ENCODE measurements at places on chromosomes 13 and 19.

GRCh38 chr19:2391118-2391725, 31.2 kb downstream of the TMPRSS9 start:
- peak; percentile 66 for DNase-seq

- DNase-seq: no peak
Observed at GRCh38 chr13:49246850-49247642, 679 bp upstream of the CDADC1 start.

GRCh38 chr13:60370343-60370742, 26.7 kb upstream of the TDRD3 start:
- DNase-seq: no peak

- no peak for DNase-seq
Observed at GRCh38 chr13:84032116-84032515, 149.8 kb upstream of the SLITRK1 start.

DNA sequence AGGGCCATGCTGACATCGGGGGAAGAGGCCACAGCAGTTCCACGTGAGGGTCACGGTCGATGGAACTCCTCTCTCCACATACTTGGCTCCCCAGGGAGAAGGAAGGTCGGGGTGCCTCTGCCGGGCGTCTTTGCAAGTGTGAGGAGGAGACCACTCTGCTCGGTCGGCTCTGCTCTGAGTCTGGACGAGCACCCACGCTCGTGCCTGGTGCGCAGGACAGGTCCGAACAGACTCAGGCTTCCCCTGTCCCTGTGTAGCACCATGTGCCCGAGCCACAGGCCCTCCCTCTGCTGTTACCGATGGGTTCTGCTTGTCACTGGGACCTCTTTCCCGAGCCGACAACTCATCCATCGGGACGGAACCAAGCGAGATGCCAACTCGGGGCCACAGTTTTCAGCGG, 35.1 kb downstream of the TMEM255B start:
- no peak for DNase-seq

- DNase-seq: no peak
Observed at GRCh38 chr19:18846862-18847548, 15.2 kb downstream of the UPF1 start.

DNA sequence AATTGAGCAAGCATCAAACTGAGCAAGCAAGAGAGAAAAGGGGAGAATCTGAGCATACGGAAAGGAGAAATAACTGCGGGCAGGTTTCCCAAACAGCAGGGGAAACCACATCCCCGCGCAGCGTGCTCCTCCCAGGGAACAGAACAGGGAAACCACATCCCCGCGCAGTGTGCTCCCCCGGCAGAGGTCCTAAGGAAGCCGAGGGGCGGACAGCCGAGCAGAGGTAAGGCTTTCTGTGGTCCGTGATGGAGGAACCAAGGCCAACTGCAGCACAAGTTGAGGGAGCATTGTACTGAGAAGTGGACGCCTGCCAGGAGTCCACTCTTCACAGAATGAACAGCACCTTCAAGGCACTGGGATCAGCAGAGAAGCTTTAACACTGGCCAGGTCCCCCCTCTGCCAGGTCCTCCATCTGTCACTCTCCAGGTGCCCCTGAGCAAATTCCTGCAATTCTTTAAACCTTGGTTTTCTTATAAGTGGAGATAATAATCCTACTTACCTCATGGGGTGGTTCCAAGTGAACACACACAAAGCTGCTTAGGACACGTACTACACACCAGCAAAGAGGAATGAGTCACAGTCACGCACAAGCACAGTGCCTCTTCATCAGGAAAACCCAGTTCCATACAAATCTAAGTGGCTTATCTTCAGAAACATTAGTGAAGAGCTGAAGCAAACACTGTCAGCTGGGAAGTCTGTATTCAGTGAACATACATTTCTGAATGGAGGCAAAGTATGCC, 23.0 kb upstream of the LAMP1 start:
- DNase-seq: no peak

DNA sequence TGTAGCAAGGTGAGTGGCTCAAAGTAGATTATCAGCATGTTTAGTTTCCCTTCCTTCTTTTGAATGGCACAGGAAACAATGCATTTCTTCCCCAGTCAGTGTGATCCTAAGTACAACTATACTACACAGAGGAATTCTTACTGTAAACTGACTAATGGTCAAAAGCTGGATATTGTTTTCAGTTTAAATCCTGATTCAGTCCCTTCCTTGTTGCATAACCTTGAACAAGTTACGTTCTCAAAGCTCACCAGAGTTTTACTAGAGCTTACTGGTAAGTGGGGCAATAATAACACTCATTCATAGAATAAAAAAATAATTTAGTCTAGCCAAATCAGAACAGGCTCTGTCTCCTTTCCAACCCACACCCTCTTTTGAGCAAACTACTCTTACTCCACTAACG, 180.1 kb downstream of the POSTN start:
- DNase-seq: no peak

GRCh38 chr19:38233740-38234251, 9.8 kb upstream of the DPF1 start:
- peak; percentile 62 for DNase-seq

- no peak for DNase-seq
Observed at GRCh38 chr19:39497996-39498797, 550 bp upstream of the DLL3 start.

GRCh38 chr19:6690160-6690885, 20.4 kb upstream of the TNFSF14 start:
- no peak for DNase-seq

DNA sequence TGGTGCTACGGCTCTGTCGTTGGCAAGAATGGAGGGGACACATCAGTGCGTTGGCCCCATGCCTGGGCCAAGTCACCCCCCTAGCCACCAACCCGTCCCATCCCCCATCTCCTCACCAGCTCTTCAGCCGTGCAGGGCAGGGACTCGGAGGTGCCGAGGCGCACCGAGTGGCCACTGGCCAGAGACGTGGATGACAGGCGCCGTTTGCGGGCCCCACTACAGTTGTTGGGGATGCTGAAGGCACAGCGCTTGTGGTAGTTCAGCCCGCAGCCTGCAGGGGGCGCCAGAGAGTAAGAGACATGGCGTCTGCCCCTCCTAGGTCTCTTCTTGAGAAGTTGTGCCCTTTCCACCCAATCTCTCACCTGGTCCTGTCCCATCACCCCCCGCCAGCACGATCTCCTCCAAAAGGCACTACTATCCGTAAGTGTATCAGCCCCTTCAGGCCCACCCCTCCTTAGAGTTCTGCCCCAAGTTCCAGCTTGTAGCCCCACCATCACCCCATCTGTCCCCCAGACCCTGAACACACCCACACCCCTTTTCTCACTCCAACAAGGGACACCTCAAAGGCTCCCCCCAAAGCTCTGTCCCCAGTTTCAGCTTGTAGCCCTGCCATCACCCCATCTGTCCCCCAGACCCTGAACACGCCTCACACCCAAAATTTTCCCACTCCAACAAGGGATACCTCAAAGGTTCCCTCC, 12.4 kb downstream of the PRKD2 start:
- no peak for DNase-seq

DNA sequence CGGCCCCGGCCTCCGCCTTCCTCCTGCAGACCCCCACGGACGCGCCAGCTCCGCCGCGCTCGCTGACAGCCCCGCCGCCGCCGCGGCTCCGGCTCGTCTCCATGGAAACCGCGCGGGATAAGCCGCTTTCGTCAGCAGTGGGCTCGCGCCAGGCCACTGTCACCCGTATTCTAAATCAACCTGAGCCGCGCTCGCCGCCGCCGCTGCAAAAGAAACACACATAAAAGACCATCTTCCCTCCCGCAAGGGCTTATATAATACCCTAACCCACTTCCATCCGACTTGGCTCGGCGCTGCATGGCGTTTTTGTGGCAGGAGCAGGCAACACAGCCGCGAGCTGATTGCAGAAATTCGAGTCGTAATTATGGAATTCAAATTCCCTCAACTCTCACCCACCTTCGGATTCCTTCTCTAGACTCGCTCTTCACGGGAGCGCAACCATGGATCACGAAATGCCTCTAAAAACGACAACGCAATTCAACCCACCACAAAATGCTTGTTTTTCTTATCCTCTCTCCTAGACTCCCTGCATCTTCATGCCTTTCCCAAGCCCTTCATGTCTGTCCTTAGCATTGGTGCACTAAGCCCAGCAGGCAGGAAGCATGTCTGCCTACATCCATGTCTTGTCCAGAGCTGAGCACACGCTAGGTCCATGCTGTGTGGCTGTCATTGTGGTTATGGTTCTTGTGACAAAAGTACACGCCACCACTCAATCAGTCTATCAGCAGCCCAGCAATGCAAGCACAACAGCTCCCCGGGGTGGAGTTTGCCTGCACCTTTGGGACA, at the start of gene AMER2:
Gene AMER2, minus strand, starts transcription at position 772 of the 786 bp plus-strand sequence. Its CDS starts 669 bp downstream, at position 103.
- no peak for DNase-seq

- no peak for DNase-seq
Observed at GRCh38 chr13:76489274-76489673, 396.9 kb downstream of the KCTD12 start.

- DNase-seq: no peak
Observed at GRCh38 chr19:46529622-46530451, 34.2 kb upstream of the PNMA8B start.

- no peak for DNase-seq
Observed at GRCh38 chr13:111201304-111201940, 86.3 kb downstream of the ARHGEF7 start.

GRCh38 chr13:102536695-102537485, 59.9 kb upstream of the TPP2 start:
- DNase-seq: no peak

DNA sequence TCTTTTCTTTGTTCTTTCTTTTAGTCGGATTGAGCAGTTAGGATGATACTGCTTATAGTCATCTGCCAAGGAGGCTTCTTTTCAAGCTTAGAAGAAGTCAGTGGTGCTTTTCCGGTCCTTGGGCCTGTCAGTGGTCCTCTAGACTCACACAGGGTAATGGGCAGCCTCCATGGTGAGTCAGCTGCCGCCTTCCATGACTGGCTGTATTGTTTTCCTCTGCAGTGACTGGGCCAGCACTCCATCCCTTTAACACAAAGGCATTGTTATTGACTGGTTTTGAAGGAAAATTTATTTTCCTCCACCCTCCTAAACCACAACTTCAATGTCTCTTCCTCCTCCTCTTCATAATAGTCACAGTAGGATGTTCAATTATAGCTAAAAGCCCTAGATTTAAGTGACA, 47.1 kb upstream of the CNMD start:
- peak; percentile 67 for DNase-seq

DNA sequence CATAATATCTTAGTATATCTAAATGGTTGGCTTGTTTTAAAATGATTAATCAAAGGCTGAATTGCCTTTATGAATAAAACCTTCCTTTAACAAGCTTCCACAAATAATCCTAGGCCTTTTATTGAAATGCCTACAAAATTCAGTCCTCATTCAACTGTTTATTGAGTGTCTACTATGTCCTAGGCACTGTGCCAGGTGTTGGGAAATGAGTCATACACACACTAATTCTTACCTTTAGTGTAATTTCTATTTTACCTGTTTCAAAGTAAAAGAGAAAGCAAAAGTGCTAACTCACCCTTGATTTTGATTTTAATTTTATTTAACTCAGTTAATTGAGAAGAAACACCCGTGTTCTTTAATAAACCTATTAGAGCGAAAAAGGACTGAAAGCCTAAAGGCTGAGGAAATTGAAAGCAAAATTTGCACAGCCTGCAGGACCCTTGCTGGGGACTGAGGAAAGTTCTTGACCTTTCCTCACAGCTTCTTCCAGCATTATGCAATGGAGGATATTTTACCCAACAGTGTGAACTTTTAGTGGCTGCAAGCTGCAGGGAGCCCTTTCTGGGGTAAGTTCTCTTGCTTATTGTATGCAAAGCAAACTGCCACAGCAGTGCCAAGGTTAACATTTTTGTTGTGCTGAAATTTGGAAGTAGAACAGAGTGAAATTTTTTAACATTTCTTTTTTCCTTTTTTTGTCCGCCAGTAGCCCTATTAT, 83.1 kb downstream of the B3GLCT start:
- DNase-seq: no peak

- no peak for DNase-seq
Observed at GRCh38 chr19:4976401-4977298, 7.7 kb downstream of the KDM4B start.

DNA sequence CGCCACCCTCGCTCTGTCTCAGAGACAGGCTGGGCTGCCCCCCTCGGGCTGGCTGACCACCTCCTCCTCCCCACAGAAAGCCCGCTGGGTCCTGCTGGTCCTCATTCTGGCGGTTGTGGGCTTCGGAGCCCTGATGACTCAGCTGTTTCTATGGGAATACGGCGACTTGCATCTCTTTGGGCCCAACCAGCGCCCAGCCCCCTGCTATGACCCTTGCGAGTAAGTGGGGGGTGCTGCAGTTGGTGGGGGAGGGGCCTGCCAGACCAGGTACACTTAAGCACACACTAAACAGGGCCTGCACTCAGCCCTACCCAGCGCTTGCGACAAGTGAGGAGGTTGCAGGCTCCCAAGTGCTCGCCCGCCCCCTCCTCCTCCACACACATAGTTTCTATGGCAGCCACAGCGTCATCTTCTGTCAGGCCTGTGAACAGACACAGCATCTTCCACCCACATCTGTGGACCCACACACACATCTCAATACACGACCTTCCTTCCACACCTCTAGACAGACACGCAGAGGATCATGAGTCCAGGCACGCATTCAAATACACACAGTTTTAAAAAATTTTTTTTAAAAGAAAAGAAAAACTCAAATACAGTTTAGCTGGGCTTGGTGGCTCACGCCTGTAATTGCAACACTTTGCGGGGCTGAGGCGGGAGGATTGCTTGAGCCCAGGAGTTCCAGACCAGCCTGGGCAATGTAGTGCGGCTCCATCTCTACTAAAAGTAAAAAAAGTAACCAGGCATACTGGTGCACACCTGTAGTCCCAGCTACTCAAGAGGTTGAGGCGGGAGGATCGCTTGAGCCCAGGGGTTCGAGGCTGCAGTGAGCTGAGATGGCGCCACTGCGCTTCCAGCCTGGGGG, 18.4 kb downstream of the PLD3 start:
- no peak for DNase-seq

DNA sequence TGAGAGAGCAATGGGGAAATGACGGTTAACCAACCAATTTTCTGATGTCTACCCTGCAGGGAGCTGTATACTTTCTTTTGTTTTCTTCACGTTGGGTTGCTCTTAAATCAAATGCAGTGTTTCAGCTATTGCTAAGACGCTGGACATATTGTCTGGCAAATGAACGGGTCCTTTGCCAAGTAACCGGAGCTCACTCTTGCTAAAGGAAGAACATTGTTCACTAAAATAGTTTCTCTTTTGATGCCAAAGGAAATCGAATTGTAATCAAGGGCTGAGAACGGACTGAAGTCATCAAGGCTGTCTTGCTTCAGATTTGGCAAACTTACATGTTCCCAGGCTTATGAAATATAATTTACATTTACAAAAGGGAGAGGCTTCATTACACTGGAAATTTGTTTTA, 142.3 kb upstream of the ARGLU1 start:
- DNase-seq: no peak

DNA sequence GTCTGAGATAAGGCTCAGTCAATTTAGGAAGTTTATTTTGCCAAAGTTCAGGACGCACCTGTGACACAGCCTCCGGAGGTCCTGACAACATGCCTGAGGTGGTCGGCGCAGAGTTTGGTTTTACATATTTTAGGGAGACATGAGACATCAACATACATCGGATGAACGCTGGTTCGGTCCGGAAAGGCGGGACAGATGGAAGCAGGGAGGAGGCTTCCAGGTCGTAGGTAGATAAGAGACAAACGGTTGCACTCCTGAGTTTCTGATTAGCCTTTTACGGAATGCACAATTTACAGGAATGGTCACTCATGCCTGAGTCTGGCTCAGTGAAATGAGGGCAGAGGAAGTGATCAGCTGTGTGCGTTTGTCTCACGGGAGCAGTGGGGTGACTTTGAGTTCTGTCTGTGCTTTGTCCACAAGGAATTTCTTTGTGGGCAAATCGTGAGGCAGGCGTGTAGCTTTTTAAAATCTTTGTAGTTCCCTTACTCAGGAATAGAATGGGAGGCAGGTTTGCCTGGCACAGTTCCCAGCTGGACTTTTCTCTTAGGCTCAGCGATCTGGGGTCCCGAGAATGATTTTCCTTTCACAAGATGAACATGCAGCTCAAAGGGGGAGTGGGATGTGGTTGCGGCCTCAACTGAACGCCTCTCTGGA, 36.2 kb downstream of the C13orf46 start:
- DNase-seq: no peak

All from HCT116 (cell line).